ENCODE measurements at places on chromosomes 5 and 9.

GRCh38 chr9:97809666-97810344 lies 43.2 kb upstream of the FOXE1 start:
- DNase-seq: no peak

- no peak for DNase-seq
These were observed 227.4 kb downstream of the NR3C1 start for GRCh38 chr5:143176048-143176447.

GRCh38 chr5:26757941-26758340 lies 280.4 kb downstream of the CDH9 start:
- DNase-seq: no peak

- DNase-seq: no peak
These were observed 133.0 kb downstream of the GNA14 start for GRCh38 chr9:77514886-77515711.

- peak; percentile 28 for DNase-seq
These were observed 4.7 kb upstream of the PURA start for GRCh38 chr5:140109018-140109758.

GRCh38 chr9:38326122-38326521 lies 66.4 kb upstream of the ALDH1B1 start:
- no peak for DNase-seq

DNA sequence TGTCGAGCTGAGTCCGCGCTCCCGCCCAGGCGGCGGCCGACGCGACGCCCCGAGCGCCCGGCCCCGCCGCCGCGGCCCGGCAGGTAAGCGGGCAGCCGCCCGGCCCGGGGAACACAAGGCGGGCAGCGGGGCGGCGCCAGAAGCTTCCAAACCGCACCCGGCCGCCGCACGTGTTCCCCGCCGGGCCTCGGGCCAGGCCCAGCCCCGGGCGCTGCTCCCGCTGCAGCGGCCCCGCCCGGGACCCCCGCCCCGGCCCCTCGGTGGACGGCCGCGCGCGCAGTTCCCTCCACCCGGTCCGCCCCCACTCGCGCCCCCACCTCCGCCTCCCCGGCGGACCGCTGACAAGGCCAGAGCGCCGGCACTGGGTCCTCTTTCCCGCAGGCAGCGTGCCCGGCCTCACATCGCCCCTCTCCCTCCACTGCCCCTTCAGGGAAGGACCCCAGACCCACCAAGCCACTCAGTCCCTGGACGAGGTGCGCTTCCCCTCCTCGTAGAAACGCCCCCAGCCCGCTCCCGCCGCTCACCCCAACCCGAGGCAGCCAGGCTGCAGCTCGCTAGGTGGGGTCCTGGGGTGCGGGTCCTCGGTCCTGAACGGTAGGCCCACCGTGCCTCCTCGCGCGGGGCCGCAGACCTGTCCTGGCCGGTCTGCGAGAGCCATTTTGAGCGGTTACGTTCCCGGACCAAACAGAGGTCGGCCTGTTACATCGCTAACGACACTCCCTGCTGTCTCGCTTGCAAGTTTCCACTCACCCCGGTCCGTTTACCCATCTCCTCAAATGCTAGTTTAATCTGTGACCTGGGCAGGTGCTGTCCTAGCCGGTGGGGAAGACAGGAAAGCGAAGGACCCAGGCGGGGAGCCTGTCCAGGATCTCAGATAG lies 475 bp downstream of the WDR5 start:
- DNase-seq: peak; percentile 43

GRCh38 chr5:10704949-10705621 lies 55.9 kb downstream of the DAP start:
- no peak for DNase-seq

DNA sequence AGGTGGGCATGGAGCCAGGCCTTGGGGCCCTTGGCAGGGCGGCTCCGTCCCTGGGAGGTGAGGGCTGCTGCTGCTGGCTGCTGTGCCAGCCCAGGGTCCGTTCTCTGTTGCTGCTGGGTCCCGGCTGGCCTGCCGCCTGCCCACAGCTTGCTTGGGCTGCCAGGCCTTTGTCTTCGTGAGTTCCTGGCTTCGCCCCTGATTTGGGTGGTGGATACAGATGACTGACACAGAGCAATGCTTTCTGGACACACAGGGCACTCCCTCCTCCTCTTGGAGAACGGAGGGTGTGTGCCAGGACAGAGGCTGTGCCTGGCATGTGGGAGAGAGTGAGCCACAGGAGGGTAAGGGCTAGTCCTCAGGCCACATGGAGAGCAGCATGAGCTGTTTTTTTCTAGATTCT lies 166.1 kb downstream of the MACROH2A1 start:
- DNase-seq: no peak

DNA sequence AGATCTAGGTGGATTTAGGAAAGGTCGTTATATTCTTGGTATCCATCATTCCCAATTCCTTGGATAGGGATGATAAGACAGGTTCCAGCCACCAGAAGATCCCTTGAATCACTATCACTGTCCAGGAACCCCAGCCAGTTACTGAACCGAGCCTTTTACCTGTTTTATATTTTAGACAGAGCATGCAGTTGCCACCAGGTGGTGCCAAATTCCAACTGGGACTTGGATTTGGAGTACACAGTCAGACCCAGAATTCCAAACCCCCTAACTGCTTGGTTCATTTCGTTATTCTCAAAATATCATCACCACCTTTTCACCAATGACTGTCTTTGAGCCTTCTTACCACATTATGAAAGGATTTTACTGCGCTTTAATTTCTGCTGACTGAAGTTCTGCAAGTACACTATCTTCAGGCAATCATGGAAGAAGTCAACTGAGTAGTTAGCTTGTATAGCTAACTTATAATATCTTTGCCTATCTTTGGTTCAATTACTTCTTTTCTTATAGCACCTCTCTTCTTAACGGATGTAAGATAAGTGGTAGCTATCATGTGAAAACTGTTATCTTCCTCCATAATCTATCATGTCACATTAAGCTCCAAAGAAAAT lies 191.8 kb downstream of the PRR16 start:
- DNase-seq: no peak

DNA sequence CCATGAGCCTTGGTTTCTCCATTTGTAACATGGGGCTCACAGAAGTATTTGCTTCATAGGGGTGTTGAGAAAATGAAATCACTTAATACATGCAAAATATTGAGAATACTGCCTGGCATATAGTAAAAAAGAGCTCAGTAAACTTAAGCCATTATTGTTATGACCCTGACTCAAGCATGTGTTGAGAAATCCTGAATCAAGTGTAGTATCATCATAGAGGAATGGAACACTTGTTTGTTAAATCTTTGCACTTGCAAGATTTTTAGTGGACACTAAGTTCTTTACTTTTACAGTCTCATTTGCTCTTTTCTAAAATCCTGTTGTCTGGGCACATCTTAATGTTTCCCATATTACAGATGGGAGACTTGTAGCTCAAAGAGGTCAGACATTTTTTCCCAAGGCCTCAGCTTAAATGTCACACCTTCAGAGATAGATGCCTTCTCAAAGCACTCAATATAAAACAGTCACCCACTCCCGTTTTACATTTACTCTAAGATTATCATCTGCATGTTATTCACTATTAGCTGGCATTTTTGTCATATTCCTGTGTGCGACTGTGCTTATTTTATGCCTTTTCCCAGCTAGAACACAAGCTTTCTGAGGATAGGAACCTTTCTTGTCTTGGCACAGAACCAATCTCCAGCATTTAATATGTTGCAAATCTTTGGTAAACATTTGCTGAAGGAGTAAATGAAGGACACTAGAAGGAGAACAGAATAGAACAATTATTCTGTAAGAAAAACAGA lies 250.0 kb upstream of the TNC start:
- no peak for DNase-seq

DNA sequence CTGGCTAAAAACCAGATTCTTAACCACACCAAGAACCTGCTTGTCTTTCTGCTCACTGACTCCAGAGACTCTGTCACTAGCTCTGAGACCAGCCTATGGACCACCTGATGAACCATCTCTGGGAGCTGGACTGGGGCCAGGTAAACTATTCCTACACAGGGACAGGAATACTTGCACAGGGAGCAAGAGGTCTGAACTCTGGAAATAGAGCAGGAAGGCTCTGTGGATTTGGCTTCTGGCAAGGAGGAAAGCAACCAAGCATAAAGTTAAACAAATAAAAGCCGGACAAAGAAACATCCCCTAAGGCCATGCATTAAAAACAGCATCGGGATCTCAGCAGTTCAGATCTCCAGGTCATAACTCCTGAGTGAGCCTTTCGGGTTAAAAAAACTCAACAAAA lies 5.6 kb upstream of the SPARC start:
- no peak for DNase-seq

DNA sequence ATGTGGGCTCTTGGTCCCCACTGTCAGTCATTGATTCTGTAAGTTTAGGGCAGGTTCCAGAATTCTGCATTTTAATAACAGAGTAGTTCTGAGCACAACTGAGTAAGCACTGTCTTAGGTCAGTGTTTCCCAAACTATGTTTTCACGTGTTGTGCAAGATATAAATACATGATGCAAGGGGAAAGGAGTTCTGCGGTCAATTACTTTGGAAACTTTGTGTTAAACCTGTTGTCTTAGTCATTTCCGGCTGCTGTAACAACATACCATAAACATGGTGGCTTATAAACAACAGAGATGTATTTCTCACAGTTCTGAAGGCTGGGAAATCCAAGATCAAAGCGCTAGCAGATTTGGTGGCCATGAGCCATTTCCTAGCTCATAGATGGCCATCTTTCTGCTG lies 69.8 kb downstream of the EQTN start:
- DNase-seq: no peak

- DNase-seq: no peak
These were observed 61.5 kb downstream of the NR3C1 start for GRCh38 chr5:143341807-143342570.

DNA sequence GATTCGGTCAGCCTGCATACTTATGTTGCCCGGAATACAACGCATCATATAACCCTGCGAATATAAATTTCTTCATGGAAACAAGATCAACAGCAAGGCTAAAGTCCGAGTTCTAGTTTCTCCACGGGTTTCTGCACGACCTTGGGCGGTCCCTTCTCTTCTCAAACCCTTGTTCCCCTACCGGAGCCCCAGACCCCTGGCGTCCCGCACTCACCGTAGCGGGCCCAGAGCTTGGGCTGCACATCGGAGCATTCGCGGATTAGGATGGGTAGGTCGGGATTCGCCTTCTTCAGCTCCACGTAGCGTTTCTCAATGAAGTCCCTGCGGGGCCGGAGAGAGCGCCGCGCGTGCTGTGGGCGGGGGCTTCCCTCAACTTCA lies 399 bp downstream of the NDUFA2 start:
- DNase-seq: no peak

- no peak for DNase-seq
These were observed 83.8 kb upstream of the STC2 start for GRCh38 chr5:173411791-173412555.

DNA sequence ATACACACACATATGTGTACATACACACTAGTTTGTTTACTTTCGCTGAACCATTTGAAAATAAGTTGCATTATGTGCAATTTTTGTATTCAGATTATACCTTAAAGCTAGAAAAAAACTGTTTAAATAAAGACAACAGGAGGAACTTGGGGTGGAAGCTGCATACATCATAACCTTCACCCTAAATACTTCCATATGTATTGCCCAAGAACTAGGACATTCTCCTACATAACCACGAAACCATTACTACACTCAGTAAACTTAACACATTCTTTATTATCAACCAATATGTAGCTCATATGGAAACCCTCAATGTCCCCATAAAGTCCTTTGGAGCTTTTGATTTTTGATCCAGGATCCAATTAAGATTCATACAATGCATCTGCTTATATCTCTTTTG lies 83.3 kb downstream of the GIN1 start:
- DNase-seq: no peak

- no peak for DNase-seq
These were observed 135.9 kb upstream of the MARCHF11 start for GRCh38 chr5:16315501-16315900.

GRCh38 chr5:79582186-79582585 lies 30.1 kb upstream of the TENT2 start:
- DNase-seq: no peak

- no peak for DNase-seq
These were observed 9.4 kb downstream of the LCN12 start for GRCh38 chr9:136961279-136962065.
